ENCODE measurements at places on chromosomes 7 and 10. TPM values are rescaled to one million over a fixed set of nuclear protein-coding genes. Genes with fewer than 3 reads are reported as not detected.

DNA sequence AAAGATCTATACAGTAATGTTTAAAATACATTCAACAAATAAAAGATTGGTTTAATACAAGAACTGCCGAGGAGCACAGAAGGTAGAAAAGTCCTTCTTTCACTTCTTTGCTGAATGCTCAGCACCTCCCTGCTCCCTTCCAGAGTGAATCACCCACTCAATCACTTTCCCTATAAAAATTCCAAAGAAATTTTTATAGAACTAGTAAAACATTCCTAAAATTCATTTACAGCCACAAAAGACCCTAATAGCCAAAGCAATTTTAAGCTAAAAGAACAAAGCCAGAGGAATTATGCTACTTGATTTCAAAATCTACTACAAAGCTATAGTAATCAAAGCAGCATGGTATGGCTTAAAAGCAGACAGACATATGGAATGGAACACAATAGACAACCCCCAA lies 320.9 kb downstream of the PCLO start:
- DNase-seq: no peak

Gene NANOS1
- 2.9 TPM for total RNA-seq

- peak; percentile 60 for DNase-seq
These were observed 285 bp downstream of the CSTF2T start for GRCh38 chr10:51699145-51699474.

Gene GPC2
- total RNA-seq: 0.49 TPM

- no peak for DNase-seq
These were observed 16.5 kb downstream of the MAT1A start for GRCh38 chr10:80272793-80273522.

- no peak for DNase-seq
These were observed 19.4 kb upstream of the ARHGAP12 start for GRCh38 chr10:31948021-31948420.

Gene MALRD1
- total RNA-seq: 7.0 TPM

DNA sequence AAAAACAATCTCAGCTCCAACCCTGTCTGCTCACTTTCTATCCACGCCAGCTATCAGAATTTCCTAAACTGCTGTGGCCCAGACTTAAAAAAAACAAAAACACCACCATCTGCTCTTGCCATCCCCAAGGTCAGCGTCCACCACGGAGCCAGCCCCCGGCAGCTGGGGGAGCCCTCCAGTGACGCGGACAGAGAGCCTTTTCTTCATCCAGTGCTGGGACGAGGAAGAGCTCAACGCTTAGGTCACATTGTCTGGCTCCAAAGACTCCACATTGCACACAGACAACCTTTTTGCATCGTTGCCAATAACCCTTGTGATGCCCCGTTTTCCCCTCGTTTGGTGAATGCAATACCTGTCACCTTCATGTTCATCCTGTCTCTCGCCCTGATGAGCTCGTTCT lies 67.4 kb upstream of the GNA12 start:
- DNase-seq: no peak

Gene SEPTIN14
- total RNA-seq: not detected

- no peak for DNase-seq
These were observed 130.6 kb downstream of the PLXDC2 start for GRCh38 chr10:19946791-19947190.

- DNase-seq: no peak
These were observed 103.5 kb upstream of the NANOS1 start for GRCh38 chr10:118926072-118926417.

DNA sequence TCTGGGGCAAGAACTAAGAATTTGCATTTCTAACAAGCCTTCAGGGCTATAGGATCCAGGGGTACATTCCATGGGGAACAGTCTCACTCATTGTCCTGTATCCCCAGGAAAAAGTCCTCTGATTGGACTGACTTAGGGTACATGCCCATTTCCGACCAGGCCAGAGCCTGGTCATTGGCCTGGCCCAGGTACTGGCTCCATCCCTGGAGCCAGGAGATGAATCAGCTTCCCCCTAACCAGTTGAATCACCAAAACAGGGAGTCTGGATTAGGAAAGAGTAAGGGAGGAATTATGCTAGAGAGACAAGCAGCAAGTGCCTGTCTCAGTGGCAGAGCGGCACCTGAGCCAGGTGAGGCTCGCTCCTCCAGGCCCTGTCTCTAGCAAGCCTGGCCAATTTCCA lies 137.5 kb downstream of the FGFR2 start:
- DNase-seq: no peak

Gene WEE2
- not detected for total RNA-seq

DNA sequence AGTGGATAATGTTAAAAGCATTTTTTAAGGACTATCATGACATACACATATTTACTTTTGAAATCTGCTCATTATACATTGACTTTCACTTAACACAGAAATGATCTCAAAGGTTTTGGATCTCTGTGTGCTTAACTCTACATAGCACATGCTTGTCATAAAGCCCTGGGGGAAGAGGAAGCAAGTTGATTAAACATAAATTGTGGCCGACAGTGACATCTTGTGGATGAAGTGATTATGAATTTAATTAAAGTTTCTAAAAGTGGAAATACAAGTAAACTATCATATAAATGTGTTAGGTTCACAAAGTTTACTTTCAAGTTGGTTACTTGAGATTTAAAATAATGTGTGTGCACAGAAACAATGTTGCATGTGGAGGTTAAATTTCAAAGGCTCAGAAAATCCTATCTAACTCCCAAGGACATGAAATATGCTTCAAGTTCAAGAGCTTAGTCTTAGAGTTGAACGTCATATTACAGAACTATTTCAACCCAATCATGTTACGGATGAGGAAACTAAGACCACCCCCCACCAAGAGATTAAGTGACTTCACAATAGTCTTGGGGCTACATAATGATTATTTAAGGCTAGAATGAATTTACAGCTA lies 1247.8 kb downstream of the GATA3 start:
- DNase-seq: no peak

DNA sequence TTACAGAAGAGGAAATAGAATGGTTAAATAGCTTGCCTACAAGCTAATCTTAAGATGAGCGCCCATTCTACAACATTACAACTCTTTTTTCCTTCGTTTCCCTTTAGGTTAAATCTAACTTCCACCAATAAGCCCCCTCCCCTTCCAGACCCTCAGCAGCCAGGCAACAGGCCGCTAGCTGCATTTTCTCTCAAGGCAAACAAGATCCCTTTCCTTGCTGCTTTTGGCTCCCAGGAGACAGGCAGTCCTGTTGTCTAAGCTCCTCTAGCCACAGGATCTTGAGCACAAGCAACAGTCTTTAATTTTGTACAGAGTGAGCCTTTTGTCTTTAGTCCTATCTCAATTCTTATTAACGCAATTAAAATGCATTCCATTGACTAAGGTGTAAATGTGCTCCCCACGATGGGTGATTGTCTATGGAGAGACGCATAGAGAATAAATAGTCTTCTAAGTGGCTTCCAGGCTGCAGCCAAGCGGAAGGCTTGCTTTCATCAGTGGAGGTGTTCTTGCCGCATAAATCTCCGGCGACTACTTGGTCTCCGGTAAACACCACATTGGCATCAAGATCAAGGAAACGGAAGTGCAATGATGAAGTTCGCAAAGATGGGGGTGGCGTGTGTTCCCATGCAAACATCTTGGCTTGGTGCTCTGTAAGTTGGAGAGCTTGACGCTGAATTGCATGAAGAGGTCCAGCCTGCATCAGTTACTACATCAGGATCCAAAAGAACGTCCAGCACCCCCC lies 181.9 kb upstream of the LYZL2 start:
- no peak for DNase-seq
